Left lung (tissue), 14 donors: ENCODE measurements at places on chromosomes 13 and 19.

- no peaks in the 10 kb centered on the region for H3K27me3 ChIP-seq
- no peak overlapping the region for H3K4me3 ChIP-seq
- H3K4me1 ChIP-seq: peaks cover 15% of the 10 kb centered on the region
- H3K27ac ChIP-seq: no peak overlapping the region
These were observed 111.9 kb downstream of the HSPH1 start for GRCh38 chr13:31049833-31050232.

DNA sequence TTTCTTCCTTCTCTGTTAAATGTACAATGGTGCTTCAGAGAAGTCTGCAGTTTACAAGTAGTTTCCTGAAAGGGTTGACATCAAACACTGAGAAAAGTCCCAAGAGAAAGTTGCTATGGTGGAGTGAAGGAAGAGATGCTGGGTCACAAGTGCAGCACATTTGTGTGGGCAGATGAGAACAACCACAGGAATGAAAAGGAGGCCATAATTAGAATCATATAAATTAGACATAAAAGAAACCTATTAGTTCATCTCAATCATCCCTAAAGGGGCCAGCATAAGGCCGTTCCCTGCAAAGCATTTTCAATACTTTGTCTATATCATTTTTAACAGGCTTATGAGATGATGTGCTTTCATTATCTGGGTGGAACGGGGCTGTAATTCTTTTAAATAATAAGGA, 359.2 kb downstream of the IRS2 start:
- no peak overlapping the region for H3K4me3 ChIP-seq
- no peak overlapping the region for H3K27ac ChIP-seq
- H3K4me1 ChIP-seq: no peaks in the 10 kb centered on the region
- no peaks in the 10 kb centered on the region for H3K27me3 ChIP-seq
- no peaks in the 10 kb centered on the region for H3K36me3 ChIP-seq

- H3K36me3 ChIP-seq: no peaks in the 10 kb centered on the region
- no peak overlapping the region for H3K4me3 ChIP-seq
- no peak for DNase-seq
- H3K27me3 ChIP-seq: no peaks in the 10 kb centered on the region
- H3K4me1 ChIP-seq: no peaks in the 10 kb centered on the region
These were observed 120.9 kb downstream of the NUFIP1 start for GRCh38 chr13:44868397-44868796.

DNA sequence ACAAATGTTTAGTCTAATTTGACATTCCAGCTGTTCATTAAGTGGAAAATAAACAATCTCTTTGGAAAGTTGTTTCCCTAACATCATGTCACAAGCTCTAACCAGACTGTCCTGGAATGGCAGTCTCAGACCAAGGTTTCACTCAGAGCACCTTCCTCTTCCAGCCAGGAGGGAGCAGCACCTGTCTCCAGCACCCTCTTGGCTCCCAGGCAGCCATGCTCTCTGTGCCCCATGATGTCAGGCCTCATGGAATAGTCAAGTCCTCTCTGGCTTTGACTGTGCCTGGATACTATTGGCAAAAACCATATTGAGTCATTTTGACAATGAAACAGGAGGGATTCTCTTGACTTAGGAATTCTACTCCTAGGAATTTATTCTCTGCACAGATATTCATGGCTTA, 171.4 kb downstream of the OXGR1 start:
- no peaks in the 10 kb centered on the region for H3K36me3 ChIP-seq
- H3K4me1 ChIP-seq: no peaks in the 10 kb centered on the region

- no peaks in the 10 kb centered on the region for H3K4me1 ChIP-seq
- no peak overlapping the region for H3K4me3 ChIP-seq
- no peaks in the 10 kb centered on the region for H3K36me3 ChIP-seq
- no peaks in the 10 kb centered on the region for H3K27me3 ChIP-seq
- no peak for DNase-seq
These were observed 207.0 kb downstream of the NALCN start for GRCh38 chr13:101209206-101209893.

DNA sequence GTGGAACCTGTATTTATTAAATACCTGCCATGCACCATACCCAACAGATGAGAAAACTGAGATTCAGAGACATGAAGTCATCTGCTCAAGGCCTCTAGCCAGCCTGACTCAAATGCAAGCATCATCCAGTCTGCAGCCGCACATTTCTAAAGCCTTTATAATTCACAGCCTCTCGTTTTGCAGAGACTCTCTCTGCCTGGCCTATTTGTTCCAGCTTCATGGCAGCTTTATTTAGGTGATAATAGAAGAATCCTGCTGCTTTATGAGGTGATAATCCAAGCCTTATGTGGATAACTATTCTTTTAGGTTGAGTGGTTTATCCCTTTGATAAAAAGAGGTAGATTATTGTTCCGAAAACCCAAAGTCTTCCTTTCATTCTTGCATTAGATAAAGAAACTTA, 58.4 kb downstream of the OXGR1 start:
- H3K4me3 ChIP-seq: no peak overlapping the region
- no peak overlapping the region for H3K27ac ChIP-seq
- no peaks in the 10 kb centered on the region for H3K27me3 ChIP-seq
- H3K4me1 ChIP-seq: no peaks in the 10 kb centered on the region
- no peak for DNase-seq
- H3K36me3 ChIP-seq: no peaks in the 10 kb centered on the region

DNA sequence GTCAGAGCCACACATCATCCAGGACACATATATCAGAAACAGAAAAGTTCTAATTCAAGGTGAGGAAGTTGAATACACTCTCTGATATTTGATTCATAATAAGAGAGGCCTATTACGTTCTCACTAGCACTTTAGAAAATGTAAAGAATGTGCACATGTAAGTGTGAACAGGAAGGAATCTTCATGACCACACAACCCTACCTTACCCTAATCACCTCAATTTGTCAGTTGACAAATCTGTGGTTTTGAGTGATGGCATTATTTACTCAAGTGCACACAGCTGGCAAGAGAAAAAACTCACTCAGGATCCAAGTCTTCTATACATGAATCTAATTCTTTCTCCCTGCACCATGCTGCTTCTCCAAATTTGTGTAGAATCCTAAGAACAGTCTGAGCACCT, 445.8 kb downstream of the SUCLA2 start:
- no peaks in the 10 kb centered on the region for H3K4me1 ChIP-seq
- no peak overlapping the region for H3K4me3 ChIP-seq
- no peak for DNase-seq
- H3K27me3 ChIP-seq: no peaks in the 10 kb centered on the region
- H3K36me3 ChIP-seq: no peaks in the 10 kb centered on the region

- H3K4me1 ChIP-seq: peaks cover 69% of the 10 kb centered on the region
- no peaks in the 10 kb centered on the region for H3K27me3 ChIP-seq
- peak overlapping the region; percentile 87 for H3K4me3 ChIP-seq
- DNase-seq: no peak
- no peaks in the 10 kb centered on the region for H3K36me3 ChIP-seq
These were observed 2.7 kb downstream of the PRKACA start for GRCh38 chr19:14114854-14115253.

GRCh38 chr13:75801388-75801945, 165.3 kb downstream of the LMO7 start:
- H3K36me3 ChIP-seq: peaks cover 22% of the 10 kb centered on the region
- no peak for DNase-seq
- peaks cover 4% of the 10 kb centered on the region for H3K4me1 ChIP-seq
- no peaks in the 10 kb centered on the region for H3K27me3 ChIP-seq
- H3K27ac ChIP-seq: no peak overlapping the region

DNA sequence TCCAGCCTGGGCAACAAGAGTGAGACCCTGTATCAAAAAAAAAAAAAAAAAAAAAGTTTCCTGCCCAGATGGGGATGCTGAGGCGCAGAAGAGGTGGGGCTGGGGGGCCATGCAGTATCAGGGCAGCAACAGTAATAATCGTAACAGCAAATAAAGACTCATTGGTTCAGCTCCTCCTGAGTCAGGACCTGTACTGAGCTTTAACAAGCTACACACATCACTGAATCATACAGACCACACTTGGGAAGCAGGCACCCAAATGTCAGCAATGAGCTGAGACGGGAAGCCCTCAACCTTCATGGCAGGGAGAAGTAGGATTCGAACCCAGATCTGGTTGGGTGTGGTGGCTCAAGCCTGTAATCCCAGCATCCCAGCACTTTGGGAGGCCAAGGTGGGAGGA, 10.6 kb upstream of the DPF1 start:
- H3K4me3 ChIP-seq: no peak overlapping the region
- peaks cover 5% of the 10 kb centered on the region for H3K27me3 ChIP-seq
- H3K27ac ChIP-seq: no peak overlapping the region
- no peaks in the 10 kb centered on the region for H3K36me3 ChIP-seq
- no peak for DNase-seq

- H3K4me1 ChIP-seq: peaks cover 24% of the 10 kb centered on the region
- DNase-seq: no peak
- peak overlapping the region; percentile 65 for H3K4me3 ChIP-seq
- H3K27ac ChIP-seq: peak overlapping the region; percentile 99
These were observed 638 bp downstream of the ADGRE5 start for GRCh38 chr19:14381689-14382474.

GRCh38 chr19:17487284-17488121, 17.2 kb downstream of the SLC27A1 start:
- H3K36me3 ChIP-seq: no peaks in the 10 kb centered on the region
- H3K4me1 ChIP-seq: no peaks in the 10 kb centered on the region
- no peak overlapping the region for H3K27ac ChIP-seq
- DNase-seq: no peak

DNA sequence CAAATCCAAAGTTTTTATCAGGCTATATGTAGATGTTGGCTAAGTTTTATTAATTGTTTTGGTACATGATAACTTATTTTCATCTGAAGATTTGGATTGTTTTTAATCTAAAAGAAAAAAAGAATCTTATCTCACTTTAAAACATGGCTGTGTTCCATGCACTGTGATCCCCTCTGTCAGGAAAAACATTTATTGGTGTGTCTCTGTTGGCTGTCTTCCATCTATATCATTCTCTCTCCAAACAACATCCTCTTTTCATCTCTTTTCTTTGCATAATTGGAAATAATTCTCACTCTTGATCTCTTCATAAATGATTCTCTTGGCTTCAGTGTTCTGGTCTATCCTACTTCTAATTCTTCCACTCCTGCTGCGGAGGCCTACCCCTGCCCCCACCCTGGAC, 4.2 kb downstream of the NALCN start:
- no peaks in the 10 kb centered on the region for H3K36me3 ChIP-seq
- H3K27me3 ChIP-seq: peaks cover 20% of the 10 kb centered on the region
- DNase-seq: no peak
- no peak overlapping the region for H3K27ac ChIP-seq
- no peaks in the 10 kb centered on the region for H3K4me1 ChIP-seq

GRCh38 chr19:5452594-5453565, 2.3 kb upstream of the ZNRF4 start:
- no peak overlapping the region for H3K27ac ChIP-seq
- no peak for DNase-seq
- no peaks in the 10 kb centered on the region for H3K36me3 ChIP-seq
- no peak overlapping the region for H3K4me3 ChIP-seq

GRCh38 chr13:106865716-106866440, 297.9 kb upstream of the ARGLU1 start:
- H3K27me3 ChIP-seq: no peaks in the 10 kb centered on the region
- H3K4me1 ChIP-seq: no peaks in the 10 kb centered on the region
- no peak overlapping the region for H3K27ac ChIP-seq
- H3K36me3 ChIP-seq: no peaks in the 10 kb centered on the region
